H9 (cell line): ENCODE measurements at places on chromosomes 4 and X. TPM values are rescaled to one million over a fixed set of nuclear protein-coding genes. Genes with fewer than 3 reads are reported as not detected.

The YTHDC1 gene
- total RNA-seq, result 155 and 158 TPM in 2 replicates

The CFAP99 gene
- total RNA-seq, result 0.13 and 0.35 TPM in 2 replicates

The VCX gene
- not detected in 2 replicates for total RNA-seq

The COMMD8 gene
- 10.9 and 11.7 TPM in 2 replicates for total RNA-seq

GRCh38 chr4:177479063-177479462 is 36.8 kb upstream of the AGA start:
- DNase-seq, result no peak
- H3K4me3 ChIP-seq, result no peak overlapping the region
- H3K36me3 ChIP-seq, result no peaks in the 10 kb centered on the region

- no peak overlapping the region for H3K27ac ChIP-seq
- no peaks in the 10 kb centered on the region for H3K4me1 ChIP-seq
- H3K36me3 ChIP-seq, result no peaks in the 10 kb centered on the region
- no peak for DNase-seq
- H3K4me3 ChIP-seq, result no peak overlapping the region
- no peaks in the 10 kb centered on the region for H3K27me3 ChIP-seq
These were observed 54.4 kb upstream of the GAB1 start for GRCh38 chr4:143282211-143282707.

DNA sequence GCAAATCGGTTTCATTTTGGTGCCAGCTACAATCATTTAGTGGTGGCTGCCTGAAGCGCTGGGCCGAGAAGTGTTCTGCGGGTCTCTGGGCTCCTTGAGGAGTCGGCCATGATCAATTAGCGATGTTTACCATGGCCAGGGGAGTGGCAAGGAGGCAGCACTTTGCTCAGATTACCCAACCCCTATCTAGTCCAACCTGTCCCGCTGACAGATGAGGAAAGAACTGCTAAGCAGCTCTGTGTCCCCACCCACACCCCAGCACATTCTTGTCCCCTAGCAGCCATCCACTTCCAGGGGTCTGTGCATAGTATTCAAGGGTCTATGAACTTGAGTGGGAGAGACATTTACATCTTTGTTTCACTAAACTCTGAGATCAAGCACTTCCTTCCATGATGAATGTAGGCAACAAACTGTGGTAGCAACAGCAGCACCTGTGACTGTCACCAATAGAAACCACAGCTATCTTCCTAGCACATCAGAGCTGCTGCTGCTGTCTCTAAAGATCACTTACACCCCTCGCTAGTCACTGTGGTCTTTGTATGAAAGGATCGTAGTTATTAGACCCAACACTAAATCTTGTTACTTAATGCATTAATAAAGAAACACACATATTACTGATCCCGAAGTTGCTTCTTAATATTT is 331.6 kb downstream of the BCOR start:
- H3K27ac ChIP-seq, result no peak overlapping the region
- H3K4me1 ChIP-seq, result peaks cover 13% of the 10 kb centered on the region
- H3K36me3 ChIP-seq, result no peaks in the 10 kb centered on the region; the same call in 1 of the 2 replicates
- no peaks in the 10 kb centered on the region for H3K27me3 ChIP-seq
- no peak for DNase-seq
- no peak overlapping the region for H3K4me3 ChIP-seq

DNA sequence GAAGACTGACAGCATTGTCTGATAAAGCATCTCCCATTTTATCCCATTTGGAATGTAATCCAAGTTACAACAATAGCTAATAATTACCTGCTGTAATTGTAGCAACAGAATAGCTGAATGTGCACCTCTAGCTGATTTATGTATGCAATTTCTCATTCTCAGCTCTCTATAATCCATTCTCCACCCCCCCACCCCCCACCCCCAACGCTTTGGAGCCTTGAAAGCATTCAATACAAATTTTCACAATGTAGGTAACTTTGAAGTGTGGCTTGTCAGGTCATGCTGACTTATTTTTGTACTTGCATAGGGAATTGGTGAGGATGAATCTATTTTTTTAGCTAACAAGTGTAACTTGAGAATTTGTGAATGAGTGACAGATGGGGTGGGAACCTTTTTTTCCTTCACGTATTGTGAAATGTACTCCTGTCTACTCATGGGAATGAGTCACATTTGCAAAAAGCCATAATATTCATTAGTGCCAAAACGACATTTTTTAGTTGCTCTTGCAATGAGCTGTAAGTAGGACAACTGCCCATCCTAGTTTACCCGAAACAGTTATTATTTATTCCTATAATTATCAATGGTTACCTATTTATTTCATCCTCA is 159.3 kb downstream of the PALLD start:
- no peak overlapping the region for H3K27ac ChIP-seq
- H3K27me3 ChIP-seq, result no peaks in the 10 kb centered on the region
- peaks cover 6% of the 10 kb centered on the region; the same call in 1 of the 2 replicates for H3K4me1 ChIP-seq
- no peaks in the 10 kb centered on the region for H3K36me3 ChIP-seq
- no peak overlapping the region for H3K4me3 ChIP-seq
- no peak for DNase-seq

DNA sequence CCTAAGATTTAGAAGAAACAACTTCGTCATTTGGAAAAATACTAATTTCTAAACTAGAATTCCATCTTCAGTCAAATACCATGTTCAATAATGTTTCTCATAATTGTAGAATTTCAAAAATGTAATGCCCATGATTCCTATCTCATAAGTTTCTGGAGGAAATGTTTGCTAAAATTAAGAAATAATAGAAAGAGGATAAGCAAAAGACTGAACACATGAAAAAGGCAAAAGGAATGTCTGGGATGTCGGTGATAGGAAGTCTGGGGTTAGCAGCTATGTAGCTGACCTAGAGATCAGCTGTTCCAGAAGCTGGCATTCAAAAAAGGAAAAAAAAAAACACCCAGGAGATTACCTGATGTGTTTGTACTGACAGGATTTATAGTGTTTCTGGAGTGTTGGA is 18.9 kb upstream of the PCDH10 start:
- no peak overlapping the region for H3K4me3 ChIP-seq
- no peaks in the 10 kb centered on the region for H3K4me1 ChIP-seq
- no peak overlapping the region for H3K27ac ChIP-seq
- H3K36me3 ChIP-seq, result peaks cover 6% of the 10 kb centered on the region; the same call in 1 of the 2 replicates
- H3K27me3 ChIP-seq, result no peaks in the 10 kb centered on the region
- DNase-seq, result no peak

DNA sequence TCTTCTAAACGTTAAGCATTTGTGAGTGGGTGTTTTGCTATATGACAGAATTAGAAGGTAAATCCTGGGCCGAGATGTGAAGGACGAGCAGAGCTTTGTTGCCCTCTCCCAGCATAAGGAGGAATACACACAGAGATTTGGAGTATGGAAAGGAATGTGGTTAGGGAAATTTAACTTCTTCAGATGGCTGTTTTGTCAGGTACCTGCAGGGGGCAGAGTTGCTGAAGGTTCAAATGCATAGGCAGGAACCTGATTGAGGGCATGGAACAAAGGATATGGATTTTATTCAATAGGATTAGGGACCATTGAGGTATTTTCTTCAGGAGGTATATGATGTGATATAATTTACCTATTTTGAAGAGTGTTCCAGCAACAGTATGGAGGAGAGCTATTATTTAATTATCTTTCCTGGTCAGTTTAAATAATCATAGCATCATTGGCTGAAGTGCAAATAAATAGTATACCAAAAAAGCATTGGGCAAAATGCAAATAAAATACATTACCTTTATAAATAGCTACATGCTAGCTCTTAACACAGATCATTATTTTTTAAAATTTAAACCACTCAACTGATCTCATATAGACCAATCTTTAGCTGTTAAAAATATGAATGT is 143.6 kb downstream of the SLIT2 start:
- no peaks in the 10 kb centered on the region for H3K4me1 ChIP-seq
- no peak overlapping the region for H3K27ac ChIP-seq
- H3K36me3 ChIP-seq, result no peaks in the 10 kb centered on the region
- DNase-seq, result peak; percentile 72

- no peaks in the 10 kb centered on the region for H3K27me3 ChIP-seq
- DNase-seq, result no peak
- H3K27ac ChIP-seq, result no peak overlapping the region
- H3K4me1 ChIP-seq, result no peaks in the 10 kb centered on the region
- H3K36me3 ChIP-seq, result no peaks in the 10 kb centered on the region
These were observed 544.7 kb upstream of the NDST4 start for GRCh38 chr4:115657991-115658650.

DNA sequence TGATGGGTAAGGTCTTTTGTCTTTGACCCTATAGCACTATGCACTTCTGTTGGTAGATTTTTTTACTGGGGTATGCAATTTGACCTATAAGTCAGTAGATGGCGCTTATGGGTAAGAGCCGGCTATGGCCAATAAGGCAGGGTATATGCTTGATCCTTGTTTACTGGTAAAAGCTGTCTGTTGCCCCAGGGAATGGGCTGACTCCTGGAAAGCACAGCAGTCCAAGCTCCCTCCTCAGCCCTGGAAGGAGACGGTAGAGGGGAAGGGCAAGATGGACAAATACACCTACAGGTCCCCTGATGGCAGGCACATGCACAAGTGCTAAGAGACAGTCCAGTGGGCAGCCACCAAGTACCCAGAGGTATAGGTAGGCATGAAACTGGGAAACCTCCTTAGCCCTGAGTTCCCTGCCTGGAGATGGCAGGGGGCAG is 63.7 kb downstream of the ADAMTS3 start:
- no peaks in the 10 kb centered on the region for H3K36me3 ChIP-seq
- H3K4me1 ChIP-seq, result no peaks in the 10 kb centered on the region
- DNase-seq, result peak; percentile 66
- H3K27me3 ChIP-seq, result no peaks in the 10 kb centered on the region
- no peak overlapping the region for H3K4me3 ChIP-seq

- H3K4me3 ChIP-seq, result no peak overlapping the region
- H3K27me3 ChIP-seq, result no peaks in the 10 kb centered on the region; the same call in 1 of the 2 replicates
- H3K27ac ChIP-seq, result no peak overlapping the region
These were observed 203.9 kb downstream of the SOWAHB start for GRCh38 chr4:76694056-76694455.

DNA sequence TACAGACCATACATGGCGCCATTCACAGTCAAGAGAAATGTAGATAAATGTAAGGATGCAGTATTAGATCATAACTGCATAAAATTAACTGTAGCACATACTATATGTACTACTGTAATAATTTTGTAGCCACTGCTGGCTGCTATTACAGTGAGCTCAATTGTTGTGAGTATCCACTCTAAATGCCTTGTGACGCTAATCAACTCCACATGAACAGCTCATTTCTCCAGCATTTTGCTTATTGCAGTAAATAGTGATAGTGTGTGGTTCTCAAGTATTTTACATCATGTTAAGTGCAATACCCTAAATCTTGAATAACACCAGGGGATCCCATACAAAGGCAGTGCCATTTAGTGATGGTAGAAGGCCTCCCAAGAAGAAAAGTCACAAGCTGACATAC is 21.2 kb downstream of the FGFBP1 start:
- no peak overlapping the region for H3K4me3 ChIP-seq
- DNase-seq, result no peak
- no peaks in the 10 kb centered on the region for H3K4me1 ChIP-seq
- H3K36me3 ChIP-seq, result no peaks in the 10 kb centered on the region; the same call in 1 of the 3 replicates
- H3K27ac ChIP-seq, result no peak overlapping the region
- no peaks in the 10 kb centered on the region for H3K27me3 ChIP-seq

DNA sequence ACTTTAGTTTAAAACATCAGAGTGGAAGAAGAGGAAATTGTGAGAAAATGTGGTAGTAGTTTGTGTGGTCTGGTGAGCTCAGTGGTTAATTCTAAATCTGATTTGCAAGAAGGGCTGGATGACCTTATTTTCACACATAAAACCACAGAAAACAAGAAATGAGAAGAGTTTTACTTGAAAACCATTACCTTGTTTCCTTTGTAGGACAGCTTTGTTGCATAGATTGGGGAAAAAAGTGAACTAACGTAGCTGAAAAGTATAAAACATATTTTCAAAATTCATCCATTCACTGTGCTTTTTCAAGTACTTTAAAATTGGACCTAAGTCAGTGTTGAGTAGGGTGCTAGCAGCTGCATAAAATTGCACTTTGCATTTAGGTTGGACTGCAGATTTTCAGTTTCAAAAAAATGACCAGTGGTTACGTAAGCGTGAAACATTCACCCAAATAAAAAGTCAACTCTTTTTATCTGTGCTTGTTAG is 211.3 kb downstream of the ARHGAP10 start:
- no peak for DNase-seq
- H3K27me3 ChIP-seq, result no peaks in the 10 kb centered on the region
- H3K4me3 ChIP-seq, result no peak overlapping the region
- H3K4me1 ChIP-seq, result no peaks in the 10 kb centered on the region
- no peak overlapping the region for H3K27ac ChIP-seq
- H3K36me3 ChIP-seq, result peaks cover 2% of the 10 kb centered on the region

- H3K4me1 ChIP-seq, result no peaks in the 10 kb centered on the region; the same call in 1 of the 2 replicates
- peaks cover 22% of the 10 kb centered on the region for H3K36me3 ChIP-seq
- no peak overlapping the region for H3K4me3 ChIP-seq
- DNase-seq, result no peak
- no peak overlapping the region for H3K27ac ChIP-seq
These were observed 138.7 kb downstream of the AFAP1 start for GRCh38 chr4:7801001-7801400.

DNA sequence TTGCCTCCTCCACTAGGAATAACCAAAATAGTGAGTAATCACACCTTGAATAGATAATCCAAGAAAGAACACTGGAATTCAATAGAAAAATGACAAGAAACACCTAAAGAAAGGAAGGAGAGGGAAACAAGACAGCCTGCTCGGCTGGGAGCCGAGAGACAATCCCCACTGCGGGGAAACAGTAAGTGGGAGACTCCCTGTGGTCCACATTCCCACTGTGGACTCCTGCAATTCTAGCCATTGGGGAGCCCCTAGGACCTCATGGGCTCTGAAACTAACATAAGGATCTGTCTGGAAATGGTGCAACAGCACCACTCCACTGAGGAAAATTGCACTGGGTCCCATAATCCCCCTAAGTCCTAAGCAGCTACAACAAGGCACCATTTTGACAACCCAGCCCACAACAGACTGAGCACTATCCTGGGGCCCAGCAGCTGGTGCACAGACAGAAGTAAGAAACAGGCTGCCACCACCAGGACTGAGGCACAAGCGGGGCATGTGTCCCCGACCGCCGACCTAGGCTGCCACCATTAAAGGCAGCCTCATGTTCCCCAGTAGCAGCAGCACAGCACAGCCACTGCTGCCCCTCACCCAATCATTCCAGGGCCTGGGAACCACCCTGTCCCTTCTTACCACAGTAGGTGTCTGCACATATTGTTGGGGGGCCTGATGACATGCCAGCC is 14.2 kb downstream of the LRBA start:
- DNase-seq, result no peak
- no peak overlapping the region for H3K27ac ChIP-seq
- H3K36me3 ChIP-seq, result peaks cover 14% of the 10 kb centered on the region
- no peak overlapping the region for H3K4me3 ChIP-seq
- no peaks in the 10 kb centered on the region; the same call in 1 of the 2 replicates for H3K4me1 ChIP-seq
- H3K27me3 ChIP-seq, result no peaks in the 10 kb centered on the region
